ENCODE measurements at places on chromosomes 11 and 22.

- no peak for DNase-seq
Observed at GRCh38 chr11:108324587-108324986, 101.7 kb downstream of the ATM start.

GRCh38 chr11:93025558-93026255 lies 56.3 kb downstream of the MTNR1B start:
- no peak for DNase-seq

DNA sequence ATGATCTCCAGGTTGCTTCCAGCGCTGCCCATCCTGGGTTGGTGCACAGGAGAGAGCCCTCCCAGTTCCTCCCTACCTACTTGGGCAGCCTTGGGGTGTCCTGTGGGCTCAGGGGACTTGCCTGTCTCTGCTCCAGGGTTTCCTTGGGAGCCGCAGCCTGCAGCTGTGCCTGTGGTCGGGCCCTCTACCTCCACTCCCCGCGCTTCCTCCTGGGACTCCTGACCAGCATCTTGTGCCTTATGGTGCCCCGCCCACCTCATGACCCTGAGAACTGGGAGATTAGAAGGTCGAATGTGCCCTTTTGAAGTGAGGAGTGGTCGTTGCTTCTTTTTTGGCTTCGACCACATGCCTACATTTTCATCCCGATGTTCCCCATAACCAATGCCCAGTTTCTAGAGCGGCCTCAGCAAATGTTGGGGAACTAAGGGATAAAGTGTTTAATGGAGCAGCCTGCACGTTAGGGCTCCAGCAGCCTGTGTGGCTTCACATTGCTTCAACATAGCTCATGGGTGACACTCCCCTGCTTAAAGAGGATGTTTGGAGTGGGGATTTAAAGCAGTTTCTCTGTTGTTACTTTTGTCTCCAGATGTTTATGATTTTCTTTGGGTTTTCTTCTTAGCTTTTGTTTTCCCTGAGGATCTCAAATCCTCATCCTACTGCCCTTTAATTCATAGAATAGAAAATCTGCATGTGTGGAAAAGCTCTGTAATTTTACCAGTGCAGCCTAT lies 248.8 kb downstream of the TBC1D22A start:
- no peak for DNase-seq

DNA sequence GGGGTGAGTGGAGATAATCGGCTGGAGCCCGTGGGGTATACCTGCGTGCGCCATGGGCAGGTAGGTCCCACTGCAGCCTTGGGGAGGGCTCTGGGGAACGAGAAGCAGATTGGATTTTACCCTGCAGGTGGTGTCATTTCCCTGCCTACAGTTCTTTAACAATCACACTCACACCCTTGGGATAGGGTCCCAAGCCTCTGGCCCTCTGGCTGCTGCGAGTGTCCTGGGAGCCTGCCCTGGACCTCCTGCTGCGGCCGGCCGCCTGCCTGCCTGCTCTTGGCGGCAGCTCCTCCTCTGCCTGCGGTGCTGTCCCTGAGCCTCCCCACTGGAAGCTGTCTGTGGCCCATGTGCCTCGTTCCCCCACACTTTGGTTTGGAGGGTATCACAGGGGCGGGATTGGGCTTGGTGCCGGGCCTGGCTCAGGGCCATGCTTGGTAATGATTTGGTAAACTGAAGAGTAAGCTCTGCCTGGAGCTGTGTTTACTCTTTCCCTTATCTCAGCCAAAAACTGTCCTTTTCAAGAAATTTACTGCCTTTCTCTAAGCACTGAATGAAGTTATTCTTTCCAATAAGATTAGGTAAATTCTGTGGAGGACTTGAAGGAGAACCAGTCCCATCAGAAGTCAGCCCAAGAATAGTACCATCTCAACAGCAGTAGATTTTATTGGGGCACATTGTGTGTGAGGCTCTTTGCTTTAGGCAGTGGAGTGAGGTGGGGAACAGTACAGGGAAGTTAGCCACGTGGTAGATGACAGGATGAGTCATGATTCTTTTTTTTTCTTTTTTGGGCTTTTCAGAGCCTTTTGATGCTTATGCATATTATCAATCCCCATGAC lies 53.7 kb downstream of the TBC1D22A start:
- no peak for DNase-seq

DNA sequence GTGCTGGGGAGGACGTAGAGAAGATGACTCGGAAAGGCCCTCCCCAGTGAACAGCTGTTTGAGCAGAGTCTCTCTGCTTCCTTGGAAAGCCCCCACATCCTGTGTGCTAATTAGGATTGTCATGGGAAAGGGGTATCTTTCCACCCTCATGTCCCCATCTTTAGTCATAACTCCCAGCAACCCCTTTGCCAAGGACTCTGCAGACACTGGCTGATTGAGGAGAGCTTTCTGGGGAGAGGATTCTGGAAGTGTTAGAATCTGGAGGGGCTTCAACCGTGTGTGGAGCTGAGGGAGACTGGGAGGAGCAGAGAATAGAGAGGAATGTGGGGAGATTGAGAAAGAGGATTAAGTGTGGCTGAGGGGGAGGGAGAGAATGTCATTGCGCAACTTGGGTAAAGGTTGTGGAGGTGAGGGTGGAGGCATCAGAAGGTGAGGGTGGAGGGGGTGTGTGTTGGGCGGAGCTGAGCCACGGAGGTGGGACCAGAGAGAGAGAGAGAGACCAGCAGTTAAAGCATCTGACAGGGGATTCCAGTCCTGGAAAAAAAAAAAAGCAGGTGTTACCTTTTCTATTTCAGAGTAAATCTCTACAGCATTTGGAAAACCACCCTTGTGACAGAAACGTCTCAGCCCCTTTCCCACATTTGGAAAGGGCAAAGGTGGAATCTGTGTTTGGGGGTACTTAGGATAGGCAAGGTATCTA lies 2.2 kb downstream of the DTX4 start:
- no peak for DNase-seq
